HCT116 (cell line): ENCODE measurements at places on chromosomes 6 and 20.

GRCh38 chr20:36373089-36373488 lies 67.0 kb downstream of the DLGAP4 start:
- no peak for DNase-seq

DNA sequence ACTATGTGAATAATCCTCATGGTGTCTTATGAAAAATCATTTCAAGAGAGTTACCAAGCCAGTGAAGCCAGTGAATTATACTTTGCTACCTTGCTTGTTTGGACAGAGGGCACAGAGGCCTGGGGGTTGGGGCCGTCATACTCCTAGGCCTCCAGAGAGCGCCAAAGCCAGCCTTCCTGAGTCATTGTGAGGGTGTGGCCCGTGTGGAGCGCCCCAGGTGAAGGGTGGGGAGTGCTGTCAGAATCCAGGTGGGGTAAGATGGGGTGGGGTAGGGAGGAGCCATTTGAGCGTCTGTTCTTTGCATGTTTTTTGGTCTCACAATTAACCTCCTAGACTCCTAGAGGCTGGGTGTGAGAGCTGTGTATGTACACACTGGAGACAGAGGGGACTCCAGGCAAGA lies 71.1 kb downstream of the PERP start:
- DNase-seq: peak; percentile 34

DNA sequence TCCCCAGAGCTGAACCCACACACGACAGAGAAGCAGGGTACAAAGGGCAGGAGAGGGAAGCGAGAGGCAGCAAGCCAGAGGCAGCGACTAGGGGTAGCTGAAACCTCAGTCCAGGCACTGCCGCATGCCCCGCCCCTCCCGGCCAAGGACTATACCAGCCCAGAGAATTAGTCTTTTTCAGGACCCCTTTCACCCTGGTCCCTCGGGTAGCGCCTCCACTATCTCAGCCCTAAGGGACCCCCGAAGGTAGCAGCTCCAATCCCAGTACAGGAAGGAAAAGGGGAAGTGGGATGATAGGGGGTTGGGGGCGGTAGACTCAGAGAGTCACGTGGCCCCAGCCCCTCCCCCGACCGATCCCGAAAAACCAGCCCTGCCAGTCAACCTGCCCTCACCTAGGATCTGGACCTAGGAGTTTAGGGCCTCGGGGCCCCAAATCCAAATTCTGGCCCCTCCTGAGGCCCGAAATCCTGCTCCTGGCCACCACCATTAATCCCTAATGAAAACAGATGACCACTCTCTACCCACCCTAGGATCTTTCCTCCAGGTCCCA lies 1.3 kb downstream of the RGL2 start:
- DNase-seq: no peak

GRCh38 chr6:127176146-127176545 lies 57.7 kb downstream of the RSPO3 start:
- DNase-seq: no peak

GRCh38 chr6:46581459-46582177 lies 71.0 kb downstream of the CYP39A1 start:
- no peak for DNase-seq

- no peak for DNase-seq
Measured at GRCh38 chr6:8642131-8642530, 206.8 kb upstream of the SLC35B3 start.

DNA sequence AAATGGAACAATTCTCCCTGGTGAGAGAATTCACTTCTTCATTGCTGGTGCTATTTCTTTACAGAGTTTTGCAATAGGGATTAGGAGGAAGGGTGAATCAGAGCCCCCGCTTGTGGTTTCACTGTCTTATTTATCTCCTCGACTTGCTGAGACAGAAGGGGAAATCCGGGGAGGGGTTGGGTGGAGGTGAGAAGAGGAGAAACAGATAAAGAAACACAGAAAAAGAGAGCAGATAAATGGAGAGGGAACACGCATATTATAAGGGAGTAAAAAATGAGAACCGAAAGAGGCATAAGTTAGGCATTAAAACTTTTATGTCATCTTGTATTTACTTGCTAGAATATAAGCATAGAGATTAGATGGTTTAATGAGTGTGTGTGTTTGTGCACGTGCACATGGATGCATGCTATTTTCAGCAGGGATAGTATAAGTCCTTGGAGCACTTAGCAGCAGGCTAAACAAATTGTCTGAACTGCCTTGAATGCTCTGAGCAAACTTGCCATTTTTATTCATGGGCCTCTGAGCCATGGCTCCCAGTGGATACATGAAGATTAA lies 105.0 kb downstream of the OLIG3 start:
- no peak for DNase-seq

GRCh38 chr6:70843328-70843918 lies 113.4 kb downstream of the B3GAT2 start:
- no peak for DNase-seq

DNA sequence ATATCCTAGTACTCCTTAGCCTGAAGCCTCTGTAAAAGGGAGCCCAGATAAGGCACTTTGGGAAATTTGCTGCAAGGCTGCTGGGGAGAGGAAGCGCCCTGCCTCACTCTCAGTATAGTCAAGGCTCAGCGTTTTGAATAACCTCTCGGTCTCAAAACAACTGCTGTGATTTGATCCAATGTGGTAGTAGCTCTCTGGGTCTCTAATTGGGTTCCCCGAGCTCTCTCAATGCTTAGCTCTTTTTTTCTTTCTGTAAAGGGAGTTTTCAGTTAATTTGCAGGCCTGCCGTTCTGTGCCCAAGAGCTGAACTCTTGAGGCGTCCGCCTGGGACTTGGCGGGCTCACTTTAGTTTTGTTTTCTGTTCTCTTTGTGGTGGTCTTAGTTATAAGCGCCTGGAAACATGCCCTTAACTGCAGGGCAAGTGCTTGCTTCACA lies 41.2 kb downstream of the ZHX3 start:
- no peak for DNase-seq

- DNase-seq: no peak
Measured at GRCh38 chr6:1163501-1163900, 148.4 kb upstream of the FOXQ1 start.

- peak; percentile 36 for DNase-seq
Measured at GRCh38 chr6:19999319-20000191, 162.4 kb downstream of the ID4 start.

DNA sequence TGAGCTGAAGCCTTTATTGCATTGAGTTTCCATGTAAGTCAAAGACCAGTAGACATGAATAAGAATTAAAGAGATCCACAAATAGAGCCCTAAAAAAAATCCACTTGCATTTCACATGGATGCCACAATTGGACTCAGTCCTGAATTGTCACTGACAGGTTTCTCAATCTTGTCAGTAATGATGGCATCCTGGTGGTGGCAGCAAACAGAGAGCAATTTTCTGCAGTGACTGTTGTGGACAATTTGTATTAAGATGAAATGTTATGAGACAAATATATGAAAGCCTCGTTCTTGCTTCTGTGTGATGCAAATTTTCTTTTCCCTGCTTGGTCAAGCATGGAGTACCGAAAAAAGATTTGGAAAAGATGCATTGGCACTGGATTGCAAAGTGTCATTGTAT lies 278.9 kb downstream of the SAMD5 start:
- DNase-seq: no peak

- DNase-seq: no peak
Measured at GRCh38 chr20:428658-429200, 20.6 kb downstream of the RBCK1 start.
